ENCODE measurements at places on chromosomes 16 and 17.

DNA sequence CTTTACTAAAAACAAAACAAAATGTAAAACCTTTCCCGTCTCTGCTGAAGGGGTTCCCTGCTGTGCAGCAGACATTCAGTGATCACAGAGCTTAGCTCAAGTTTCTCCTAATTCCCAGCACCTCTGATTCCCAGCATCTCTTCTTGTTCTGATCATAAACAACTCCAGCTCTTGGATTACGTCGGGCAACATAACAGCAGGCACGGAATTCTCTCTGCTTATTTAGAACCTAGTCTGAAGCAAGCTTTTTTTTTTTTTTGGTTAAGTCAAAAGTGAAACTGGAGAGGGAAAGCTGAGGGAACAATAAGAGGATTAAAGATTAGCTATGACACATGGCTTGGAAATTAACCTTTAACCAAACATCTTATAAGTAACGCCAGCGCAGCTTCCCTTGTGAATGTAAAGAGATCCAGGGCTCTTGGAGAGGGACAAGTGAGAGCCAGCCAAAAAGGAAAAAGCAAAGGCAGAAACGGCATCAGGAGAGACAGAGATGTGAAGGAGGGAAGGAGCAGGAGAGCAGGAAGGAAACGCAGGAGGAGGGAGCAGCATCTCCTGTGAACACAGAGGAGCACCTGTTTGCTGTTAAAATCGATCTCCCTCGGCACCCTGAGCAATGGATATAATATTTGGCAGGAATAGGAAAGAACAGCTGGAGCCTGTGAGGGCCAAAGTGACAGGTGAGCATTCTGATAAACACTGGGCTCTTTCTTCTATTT, at the start of gene BCO1:
BCO1 (plus strand) TSS at position 394 of the 716 bp plus-strand sequence; CDS start at position 614, 220 bp downstream.
- DNase-seq, result no peak

GRCh38 chr16:4801051-4801961, 1.1 kb downstream of the ROGDI start:
- no peak for DNase-seq

GRCh38 chr17:17870247-17870646, 33.5 kb upstream of the SREBF1 start:
- no peak for DNase-seq

DNA sequence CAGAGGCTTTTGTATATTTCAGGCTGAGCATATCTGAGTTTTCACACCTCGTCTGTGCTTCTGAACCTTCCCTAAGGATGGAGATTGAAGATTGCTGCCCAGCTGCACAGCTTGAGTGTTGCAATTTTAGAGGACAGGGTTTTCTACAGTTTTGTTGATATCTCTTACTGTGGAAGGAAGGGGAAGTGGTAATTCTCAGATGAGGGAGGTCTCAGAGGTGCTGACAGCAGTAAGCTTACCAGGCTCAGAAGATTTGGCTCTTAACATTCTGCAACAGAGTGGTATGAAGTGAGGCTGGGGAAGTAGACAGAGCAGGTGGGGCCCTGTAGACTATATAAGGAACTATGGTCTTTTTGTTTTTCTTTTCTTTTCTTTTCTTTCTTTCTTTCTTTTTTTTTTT, 45.8 kb upstream of the ARHGAP17 start:
- no peak for DNase-seq

GRCh38 chr17:17694169-17695081, 13.2 kb downstream of the RAI1 start:
- DNase-seq, result no peak

DNA sequence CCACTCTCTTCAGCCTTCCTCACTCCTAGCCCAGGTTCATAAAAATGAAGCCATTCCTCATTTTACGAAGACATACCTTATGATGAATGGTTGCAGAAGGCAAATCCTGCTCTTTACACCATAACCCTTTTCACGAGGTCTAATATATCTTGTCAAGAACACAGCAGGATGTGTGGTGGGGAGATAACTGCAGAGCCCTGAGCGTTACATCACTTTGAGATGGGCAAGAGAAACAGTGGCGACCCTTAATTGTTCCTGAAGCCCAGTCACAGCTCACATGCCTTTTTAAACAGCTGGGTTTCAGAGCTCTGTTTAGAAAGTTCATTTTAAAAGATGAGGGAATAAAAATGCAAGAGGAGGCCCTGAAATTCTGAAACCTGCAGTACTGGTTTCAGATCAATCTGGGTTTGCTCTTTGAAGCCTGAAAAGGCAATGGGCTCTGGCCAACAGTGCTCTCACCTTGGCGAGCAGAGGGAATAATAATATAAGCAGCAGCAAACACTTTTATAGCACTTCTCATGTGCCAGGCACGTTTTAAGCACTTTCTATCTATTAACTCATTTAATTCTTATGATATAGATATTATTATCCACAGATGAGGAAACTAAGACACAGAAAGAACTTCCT, 2.9 kb downstream of the FAM117A start:
- DNase-seq, result no peak

- DNase-seq, result no peak
Observed at GRCh38 chr17:56737421-56738161, 96.1 kb downstream of the C17orf67 start.

DNA sequence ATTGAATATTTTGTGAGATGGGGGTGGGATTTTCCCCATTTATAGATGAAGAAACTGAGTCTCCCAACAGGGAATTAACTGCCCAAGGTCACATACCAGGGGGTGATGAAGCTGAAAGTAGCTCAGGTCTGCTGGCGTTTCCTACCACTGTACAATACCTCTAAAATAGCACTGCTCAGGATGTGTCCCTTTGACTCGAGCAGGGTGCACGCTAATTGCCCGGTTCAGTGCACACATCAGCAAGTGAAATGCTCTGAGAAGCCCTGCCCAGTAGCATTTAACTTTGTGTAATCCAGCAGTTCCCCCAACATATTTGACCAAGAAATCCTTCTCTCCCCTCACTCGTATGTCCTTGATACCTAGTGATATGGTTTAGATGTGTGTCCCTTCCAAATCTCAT, 50.1 kb upstream of the DDX52 start:
- no peak for DNase-seq

- DNase-seq, result no peak
Observed at GRCh38 chr17:67559381-67559966, 158.3 kb upstream of the NOL11 start.

GRCh38 chr17:75753514-75754377, 11.2 kb downstream of the GALK1 start:
- no peak for DNase-seq

Data from cerebellar nuclear complex (tissue), 1 donor.